ENCODE measurements at places on chromosomes 13 and 19.

- DNase-seq = no peak
These were observed at the start of gene RASA3 for GRCh38 chr13:114132419-114133121. Gene RASA3 (minus strand): TSS chr13:114132623. CDS start chr13:114132489, 134 bp downstream.

- DNase-seq = peak; percentile 60
These were observed 1.8 kb upstream of the SPRY2 start for GRCh38 chr13:80342471-80343371.

GRCh38 chr13:71503781-71504180 lies 363.2 kb downstream of the DACH1 start:
- no peak for DNase-seq

DNA sequence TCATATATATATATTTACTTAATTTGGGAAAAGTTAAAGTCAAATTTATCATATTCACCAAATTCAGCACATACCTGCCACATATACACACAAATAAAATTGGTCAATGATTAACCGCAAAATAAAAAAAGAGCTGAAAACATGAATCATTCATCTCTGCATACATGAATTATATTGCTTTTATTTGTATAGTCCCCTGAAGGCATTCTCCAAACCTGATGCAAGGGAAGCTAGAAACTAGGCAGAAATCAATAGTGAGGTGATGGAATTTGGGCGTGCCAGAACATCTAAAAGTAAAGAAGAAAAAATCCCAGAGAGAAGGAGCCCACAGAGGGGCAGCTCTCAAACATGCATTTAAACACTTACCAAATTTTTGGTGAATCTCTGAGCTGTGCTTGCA lies 60.1 kb downstream of the UFM1 start:
- no peak for DNase-seq

DNA sequence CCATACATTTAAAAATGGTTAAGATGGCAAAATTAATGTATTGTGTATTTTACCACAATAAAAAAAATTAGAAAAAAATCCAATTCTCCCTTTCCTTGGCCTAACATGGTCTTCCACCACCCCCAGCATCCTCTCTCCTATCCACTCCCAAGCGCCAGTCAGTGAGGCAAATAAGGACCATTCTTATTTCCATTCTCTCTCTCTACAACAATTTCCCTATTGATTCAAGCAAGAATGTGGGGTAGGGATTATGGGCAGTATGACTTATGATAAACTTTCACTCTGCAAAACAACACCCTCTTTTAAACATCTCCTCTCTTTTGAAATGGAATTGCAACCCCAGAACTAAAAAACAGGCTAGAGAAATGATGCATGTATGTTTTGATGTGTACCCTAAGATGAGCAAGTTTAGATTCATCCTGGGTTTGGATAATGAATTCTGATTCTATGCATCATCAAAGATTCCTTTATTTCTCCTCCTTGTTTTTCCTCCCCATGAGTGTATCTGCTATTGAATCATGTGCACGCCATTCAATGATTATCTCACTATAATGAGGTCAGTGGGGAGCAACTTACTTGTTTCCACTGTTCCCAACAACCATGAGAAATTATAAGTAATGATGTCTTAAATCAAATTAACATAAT lies 3.5 kb downstream of the STARD13 start:
- no peak for DNase-seq

- DNase-seq = no peak
These were observed 11.2 kb downstream of the CEBPA start for GRCh38 chr19:33290956-33291622.

DNA sequence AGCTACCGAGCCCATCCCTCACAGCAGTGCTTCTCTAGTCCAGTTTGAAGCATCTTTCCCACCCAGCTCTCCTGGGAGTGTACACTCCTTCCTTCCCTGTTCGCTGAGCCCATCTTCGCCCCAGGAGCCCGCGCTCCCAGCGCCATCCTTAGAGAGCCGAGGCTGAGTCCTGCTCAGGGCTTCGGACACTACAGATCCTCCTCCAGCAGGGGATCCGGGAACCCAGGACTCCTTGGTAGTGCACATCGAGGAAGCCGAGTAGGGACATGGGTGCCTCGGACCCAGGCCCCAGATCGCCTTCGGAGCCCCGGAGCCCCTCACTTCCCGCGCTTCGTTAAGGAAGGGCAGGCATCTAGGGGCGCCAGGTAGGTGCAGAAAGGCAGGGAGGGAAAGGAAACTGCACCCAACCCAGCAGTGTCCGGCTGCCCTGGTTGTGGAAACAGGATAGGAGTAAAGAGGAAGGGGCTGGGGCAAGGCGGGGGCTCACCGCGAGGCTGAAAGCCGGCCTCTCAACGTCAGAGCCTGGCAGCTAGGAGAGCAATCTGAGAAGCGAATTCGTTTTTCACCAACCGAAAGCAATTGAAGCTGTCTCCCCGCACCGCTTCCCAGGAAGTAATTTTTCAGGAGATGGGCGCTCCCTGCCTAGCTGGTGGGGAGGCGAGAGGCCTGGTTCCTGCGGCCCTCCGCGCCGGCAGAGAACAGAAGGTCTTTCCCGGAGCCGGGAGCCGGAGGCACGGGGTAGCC lies 1.0 kb downstream of the PDX1 start:
- DNase-seq = no peak

- DNase-seq = no peak
These were observed 71.8 kb downstream of the PEPD start for GRCh38 chr19:33449799-33450198.

DNA sequence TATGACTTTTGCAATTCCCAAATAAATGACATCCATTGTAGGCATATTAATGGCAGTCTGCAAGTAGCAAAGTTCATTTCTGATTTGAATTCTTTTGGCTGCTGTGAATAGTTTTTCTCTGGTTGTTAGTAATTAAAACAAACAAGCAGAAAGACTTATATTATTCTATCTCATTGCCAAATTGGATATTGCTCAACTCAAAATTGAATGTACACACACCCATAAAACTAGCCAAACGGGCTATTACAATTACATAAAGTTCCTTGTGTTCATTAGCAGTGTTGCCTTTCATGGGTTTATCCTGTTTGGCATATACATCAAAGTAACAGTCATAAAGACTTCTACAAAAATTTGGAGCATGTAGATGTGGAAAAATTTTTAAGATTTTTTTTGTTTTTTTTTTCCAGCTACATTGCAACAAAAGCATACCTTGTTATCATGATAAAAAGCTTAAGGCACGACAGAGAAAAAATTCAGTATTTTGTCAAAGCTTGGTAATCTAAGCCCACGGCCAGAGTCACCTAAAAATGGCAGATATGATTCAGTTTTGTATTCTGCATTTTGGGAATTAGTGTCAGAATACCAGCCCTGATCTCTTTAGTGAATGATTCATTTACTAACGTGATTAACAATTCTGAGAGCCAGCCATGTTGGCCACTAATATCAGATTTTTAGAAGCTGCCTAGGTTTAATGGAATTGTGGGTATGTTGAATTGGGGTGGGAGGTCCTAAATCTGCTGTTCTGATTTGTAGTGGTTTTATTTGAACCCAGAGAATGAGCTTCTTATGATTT lies 108.4 kb downstream of the KLF5 start:
- DNase-seq = no peak
